ENCODE measurements at places on chromosomes 6 and 20.

GRCh38 chr6:24903681-24904080, 32.1 kb downstream of the RIPOR2 start:
- no peak for DNase-seq

- no peak for DNase-seq
Measured at GRCh38 chr20:60132827-60133670, 174.8 kb downstream of the CDH26 start.

- DNase-seq = no peak
Measured at GRCh38 chr6:111207141-111207858, 120.0 kb downstream of the SLC16A10 start.

DNA sequence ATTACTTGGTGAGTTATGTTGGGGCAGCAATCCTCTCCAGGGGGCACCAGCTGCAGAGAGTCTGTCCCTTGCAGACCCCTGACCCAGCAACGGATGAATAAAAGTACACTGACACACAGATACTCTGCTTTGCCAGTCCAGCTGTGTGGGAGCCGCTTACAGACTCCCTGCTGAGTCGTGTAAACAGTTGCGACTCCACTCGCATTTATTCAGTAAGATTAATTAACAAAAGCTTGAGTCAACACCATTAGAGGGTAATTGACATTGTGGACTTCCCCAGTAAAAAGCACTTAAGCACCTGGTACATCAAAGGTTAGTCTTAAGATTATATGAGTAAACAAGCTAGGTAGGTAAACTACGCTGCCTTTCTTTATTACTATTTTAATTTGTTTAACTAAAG, 92.0 kb upstream of the TMEM181 start:
- DNase-seq = no peak

DNA sequence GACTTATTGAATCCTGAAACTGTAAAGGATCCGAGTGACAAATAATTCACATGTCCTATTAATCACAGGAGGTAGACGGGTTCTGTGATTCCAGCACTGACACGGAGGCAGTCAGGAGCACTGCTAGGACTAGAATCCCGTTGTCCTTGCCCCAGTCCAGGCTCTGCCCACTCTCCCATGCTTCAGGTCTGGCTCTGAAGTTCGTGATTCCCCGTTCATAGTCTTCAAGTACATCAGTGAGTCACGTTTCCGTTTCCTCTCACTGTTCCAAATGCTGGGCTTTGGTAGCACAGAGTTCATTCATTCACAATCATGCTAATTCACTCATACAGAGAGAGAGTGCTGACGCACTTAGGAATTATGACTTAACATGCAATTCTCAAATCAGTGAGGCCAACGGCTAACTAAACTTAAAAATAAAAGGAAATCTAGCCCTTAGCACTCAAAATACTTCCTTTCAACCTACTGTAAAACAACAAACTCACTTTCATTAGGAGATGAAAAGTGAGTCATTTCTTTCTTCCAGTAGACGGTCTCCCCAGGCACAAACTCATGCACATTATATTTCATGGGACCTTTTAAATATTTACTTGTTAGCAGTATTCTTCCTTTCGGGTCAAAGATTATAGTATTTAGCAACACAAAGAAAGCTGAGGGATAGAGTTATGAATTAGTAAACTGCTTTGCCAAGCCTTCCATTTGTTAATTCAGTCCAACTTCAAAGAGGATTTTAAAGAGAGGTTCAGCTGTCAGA, 94.0 kb upstream of the NHSL1 start:
- DNase-seq = peak; percentile 3

Data from stimulated activated CD4-positive, alpha-beta T cell treated with anti-CD3 and anti-CD28 coated beads, TNF-alpha, amount 100 ng/mL, for 4 hours (primary cell).